ENCODE measurements at places on chromosomes 3 and 15.

- no peak for DNase-seq
Observed at GRCh38 chr3:108001457-108001856, 89.4 kb downstream of the CD47 start.

DNA sequence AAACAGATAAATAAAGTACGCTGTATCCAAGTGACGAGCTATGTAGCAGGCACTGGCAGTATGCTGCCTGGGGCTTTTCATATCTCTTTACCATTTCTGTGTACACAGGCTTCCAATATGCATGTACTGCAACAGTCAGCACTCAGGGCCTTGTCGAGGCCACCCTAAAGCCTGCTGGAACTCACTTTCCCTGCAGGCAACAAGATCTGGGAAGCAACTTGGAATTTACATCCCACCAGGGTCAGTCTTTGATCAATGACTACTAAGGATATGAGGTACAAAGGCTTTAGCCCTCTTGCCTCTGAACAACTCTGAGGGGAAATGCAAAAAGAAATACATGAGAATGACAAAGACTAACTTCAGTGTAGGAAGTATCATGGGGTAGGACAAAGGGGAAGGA lies 101.8 kb upstream of the ARL6 start:
- no peak for DNase-seq

GRCh38 chr3:10599017-10599416 lies 93.6 kb upstream of the ATP2B2 start:
- no peak for DNase-seq

GRCh38 chr3:129195731-129196256 lies 12.1 kb upstream of the CNBP start:
- no peak for DNase-seq

- DNase-seq, result no peak
Observed at GRCh38 chr3:58333206-58334012, 717 bp downstream of the PXK start.

DNA sequence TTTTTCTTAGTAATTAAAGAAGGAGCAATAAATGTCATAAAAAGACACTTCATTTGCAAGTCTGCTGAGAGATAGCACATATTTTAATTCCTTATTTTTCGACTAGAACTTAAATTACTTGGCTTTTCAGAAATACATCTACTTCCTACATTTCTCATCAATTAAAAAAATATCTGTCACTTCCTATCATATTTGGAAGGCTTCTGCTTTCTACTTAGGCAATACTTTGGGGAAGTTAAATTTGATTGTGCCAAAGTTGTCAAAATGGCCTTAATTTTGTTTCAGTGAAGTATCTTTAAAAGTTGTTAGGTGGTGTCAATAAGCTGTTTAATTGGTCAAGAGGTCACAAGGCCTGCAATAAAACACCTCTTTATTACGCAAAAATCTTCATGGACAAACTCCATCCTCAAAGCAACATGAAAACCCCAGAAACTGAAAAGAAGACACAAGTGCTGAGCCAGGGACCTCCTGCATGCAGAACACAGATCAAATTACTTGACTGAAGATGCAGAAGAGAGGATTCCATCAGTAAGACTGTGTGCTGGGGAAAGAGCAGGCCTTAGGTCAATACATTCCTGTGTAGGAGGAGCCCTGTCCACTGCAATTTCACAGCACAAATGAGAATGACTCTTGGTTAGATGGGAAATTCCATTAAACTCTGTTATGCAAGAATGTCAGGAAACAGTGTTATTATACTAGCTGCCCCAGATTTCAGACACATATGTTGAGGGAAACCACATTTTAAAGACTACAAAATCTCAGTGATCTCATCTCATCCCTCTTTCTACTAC lies 48.0 kb upstream of the FSTL1 start:
- no peak for DNase-seq

DNA sequence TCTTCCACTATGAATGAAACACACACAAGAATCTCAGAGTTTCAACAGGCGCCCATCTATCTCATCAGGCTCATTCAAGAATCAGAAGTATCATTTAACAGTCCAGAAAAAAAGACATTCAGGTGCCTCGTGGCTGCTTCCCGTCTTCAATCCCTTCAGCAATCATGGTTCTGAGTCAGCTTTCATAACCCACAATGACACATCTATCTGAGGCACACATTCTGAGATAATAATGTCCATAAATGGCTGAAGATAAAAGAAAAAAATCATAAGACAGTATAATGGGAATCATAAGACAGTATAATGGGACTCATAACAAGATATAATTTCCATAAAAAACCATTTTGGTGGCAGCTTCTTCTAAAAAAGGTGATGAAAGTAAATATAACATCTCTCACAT lies 52.4 kb downstream of the TNIK start:
- no peak for DNase-seq

All from omental fat pad (tissue), 4 donors.